Renal cortical epithelial cell (primary cell): ENCODE measurements at places on chromosomes 12 and 14.

- peak; percentile 57 for DNase-seq
Measured at GRCh38 chr12:47651368-47652254, 54.2 kb downstream of the RPAP3 start.

- no peak for DNase-seq
Measured at GRCh38 chr12:6115389-6115788, 9.1 kb downstream of the VWF start.

- peak; percentile 42 for DNase-seq
Measured at GRCh38 chr14:56119201-56119981, 1.2 kb downstream of the PELI2 start.

DNA sequence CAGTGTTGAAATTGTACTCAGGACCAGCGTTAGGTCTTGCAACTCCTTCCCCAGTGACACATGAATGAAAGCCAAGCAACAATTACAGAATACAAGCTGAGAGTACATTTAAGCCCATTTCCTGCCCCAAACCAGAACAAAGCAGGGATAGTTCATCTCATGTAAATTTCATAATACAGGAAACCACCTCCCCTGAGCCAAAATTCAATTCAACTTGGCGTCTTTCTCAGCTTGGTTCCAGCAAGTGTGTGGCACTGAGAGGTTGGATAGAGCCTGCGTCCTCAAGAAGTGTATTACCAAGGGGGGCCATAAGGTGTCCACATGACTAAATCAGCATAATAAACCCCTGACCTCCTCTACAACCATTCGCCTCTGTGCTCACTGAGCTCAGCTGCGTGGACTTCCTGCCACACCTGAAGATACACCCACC lies 278.9 kb upstream of the CRY1 start:
- peak; percentile 43 for DNase-seq

DNA sequence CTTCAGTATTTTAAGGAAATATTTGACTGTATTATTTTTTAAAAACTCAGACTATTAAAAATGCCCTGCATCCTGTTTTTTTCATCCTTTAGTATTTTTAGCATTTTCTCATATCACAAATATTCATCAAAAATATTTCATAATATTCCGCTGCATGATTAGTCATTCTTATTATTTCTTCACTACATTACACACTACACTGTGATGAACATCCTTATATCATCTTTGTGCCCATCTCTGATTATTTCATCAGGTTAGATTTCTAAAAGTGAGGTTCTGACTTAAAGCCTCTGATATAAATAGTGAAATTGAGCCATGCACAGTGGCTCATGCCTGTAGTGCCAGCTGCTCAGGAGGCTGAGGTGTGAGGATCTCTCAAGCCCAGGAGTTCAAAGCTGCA lies 8.1 kb downstream of the COCH start:
- DNase-seq = no peak

GRCh38 chr14:75370416-75371205 lies 57.2 kb upstream of the JDP2 start:
- DNase-seq = no peak

DNA sequence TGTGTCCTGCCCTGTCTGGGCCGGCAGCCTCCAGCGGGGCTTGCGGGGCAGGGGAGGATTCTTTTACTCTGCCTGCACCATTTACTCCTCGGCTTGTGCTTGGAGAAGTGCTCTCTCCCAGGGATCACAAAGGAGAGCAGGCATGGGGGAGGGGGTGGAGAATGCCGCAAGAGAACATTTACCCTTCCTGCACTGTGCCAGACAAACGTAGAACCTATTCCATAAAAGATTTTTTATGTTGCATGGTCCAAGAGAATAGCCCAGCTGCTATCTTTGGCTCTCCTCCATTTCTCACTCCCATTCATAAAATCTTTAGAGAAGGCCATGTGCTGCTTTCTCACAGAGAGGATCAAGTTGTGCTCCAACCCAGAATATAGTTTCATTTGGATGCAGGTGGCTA lies 159.4 kb downstream of the SPTSSA start:
- no peak for DNase-seq

DNA sequence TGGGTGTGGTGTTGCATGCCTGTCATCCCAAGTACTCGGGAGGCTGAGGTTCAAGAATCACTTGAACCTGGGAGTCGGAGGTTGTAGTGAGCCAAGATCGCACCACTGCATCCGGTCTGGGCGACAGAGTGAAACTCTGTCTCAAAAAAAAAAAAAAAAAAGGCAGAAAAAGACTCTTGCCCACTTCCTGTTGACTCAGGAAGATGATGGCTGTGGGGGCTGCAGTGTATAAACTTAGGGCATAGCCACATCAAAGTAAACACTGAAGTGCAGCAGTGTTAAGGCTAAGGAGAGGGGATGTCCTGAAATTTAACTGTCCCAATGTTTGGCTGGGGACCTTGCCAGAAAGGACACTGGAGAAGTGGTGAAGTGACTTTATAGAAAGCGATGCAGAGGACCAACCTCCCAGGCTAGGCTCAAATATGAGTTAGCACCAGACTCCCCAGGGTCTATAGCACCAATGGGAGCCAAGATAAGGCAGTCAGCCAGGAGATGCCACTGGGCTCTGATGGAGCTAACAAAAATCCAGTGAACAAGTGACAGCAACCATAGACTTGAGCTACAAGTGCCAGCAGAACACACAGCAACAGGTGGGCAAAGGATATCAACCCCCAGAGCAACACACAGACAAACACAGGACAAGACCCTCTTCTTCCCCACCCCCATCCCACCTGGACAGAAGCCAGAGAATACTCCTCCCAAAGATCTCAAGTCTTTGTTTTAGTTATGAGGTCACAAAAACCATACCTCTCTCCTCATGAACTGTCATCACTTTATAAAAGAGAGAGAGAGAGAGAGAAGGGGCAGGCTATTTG lies 28.0 kb downstream of the NELL2 start:
- no peak for DNase-seq

DNA sequence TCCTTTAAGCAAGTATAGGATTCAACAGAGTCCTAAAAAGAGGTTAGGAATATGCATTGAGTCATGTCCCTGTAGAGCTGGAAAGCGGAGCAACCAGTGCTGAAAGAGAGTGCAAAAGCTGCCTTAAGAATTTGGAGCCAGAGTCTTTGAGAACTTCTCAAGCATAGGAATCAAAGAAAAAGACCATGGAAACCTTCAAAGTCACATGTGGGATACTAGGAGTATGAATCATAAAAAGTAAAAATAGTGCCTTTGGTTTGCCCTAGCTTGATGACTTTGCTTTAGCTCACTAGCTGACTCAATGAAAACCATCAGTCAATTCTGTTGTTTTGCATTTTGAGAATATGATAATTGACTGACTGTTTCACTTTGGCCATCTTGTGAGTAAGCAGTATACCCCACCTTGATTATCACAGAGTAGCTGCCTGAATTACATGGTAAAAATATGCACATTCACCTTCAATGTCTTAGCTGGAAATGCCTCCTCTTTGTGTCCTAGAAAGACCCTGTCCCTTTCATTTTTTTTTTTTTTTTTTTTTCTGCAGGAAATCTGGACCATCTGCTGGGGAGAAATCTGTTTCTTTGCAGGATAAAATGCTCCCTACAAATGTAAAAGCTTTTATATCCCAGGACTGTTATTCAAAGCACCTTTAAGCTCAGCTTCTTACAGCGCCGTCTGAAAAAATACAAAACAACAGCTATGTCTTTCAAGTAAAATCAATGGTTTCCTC lies 248.6 kb upstream of the KRR1 start:
- DNase-seq = peak; percentile 82

- peak; percentile 84 for DNase-seq
Measured at GRCh38 chr12:119673634-119674033, 5.7 kb downstream of the PRKAB1 start.

GRCh38 chr12:45200491-45201043 lies 15.3 kb upstream of the ANO6 start:
- DNase-seq = no peak
